Caco-2 (cell line): ENCODE measurements at places on chromosomes 3 and 15.

- peak; percentile 100 for DNase-seq
These were observed 345 bp upstream of the CDV3 start for GRCh38 chr3:133573054-133573628.

DNA sequence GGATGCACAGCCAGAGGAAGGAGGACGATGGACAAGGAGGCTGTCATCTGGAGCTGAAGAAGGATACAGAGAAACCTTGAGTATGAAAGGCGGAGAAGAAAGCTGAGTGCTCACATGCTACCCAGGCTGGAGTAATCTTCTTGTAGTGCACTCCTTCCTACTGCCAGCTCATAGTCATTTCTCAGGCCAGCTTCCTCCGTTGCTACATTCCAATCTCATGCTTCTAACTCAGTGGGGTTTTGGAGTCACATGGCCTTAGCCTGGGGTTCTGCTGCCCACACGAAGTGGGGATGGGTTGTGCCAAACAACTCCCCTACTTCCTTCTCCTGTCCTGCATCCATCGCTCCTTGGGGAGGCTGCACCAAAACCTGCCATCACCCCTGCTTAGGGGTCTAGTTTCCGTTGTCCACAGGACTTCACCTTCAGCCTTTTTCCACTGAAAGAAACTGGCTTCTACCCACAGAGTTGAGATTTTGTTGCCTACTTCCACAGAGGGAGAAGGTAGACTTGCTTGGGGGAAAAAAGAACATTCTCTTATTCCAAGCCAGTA, 239.9 kb downstream of the EPHB1 start:
- DNase-seq: no peak

- DNase-seq: no peak
These were observed 157.5 kb downstream of the CTNNB1 start for GRCh38 chr3:41356775-41357174.

DNA sequence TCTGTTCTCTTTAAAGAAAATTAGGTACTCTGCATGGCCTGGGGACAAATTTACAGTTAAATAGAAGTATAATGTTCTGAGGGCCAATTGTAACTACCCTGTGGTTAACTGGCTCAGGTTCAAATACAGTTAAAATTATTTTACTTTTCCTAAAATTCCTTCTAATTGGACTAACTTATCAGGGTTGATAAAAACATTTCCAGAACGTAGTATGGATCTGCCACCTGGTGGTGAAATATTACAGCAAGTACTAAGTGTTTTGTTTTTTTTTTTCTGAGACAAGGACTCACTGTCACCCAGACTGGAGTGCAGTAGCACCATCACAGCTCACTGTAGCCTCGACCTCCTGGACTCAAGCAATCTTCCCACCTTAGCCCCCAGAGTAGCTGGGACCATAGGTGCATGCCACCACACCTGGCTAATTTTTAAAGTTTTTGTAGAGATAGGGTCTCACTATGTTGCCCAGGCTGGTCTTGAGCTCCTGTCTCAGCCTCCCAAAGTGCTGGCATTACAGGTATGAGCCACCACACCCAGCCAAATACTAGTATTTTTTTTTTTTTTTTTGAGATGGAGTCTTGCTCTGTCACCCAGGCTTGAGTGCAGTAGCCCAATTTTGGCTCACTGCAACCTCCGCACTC, 29.2 kb downstream of the NEO1 start:
- DNase-seq: no peak
